ENCODE measurements at places on chromosomes 1 and 21. TPM values are rescaled to one million over a fixed set of nuclear protein-coding genes. Genes with fewer than 3 reads are reported as not detected.
A peak's percentile ranks its signal among the peaks of the same experiment; 100 is the strongest.

TMEM240 gene
- 3.9 TPM for total RNA-seq

GRCh38 chr1:224898937-224899336, 30.5 kb upstream of the DNAH14 start:
- no peaks in the 10 kb centered on the region for H3K27me3 ChIP-seq
- H3K36me3 ChIP-seq, result no peaks in the 10 kb centered on the region
- no peak for DNase-seq
- no peak overlapping the region for H3K4me3 ChIP-seq
- H3K4me1 ChIP-seq, result no peaks in the 10 kb centered on the region

DNA sequence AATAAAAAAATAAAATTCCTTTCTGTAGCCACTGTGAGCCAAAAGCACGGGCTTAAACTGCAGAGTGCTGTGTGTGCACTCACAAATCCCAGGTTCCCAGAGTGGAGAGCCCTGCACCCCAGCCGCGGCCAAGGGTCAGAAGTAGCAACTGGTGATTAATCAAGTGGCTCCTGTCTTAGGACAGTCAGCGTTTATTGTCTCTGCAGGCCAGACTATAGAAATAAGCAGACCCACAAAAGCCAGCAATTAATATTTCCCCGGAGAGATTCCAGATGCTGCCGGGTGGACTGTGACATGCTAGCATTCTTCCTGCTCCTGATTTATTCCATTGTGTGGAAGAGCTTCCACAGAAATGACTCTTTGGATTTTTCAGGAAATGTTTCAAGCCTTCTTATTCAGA, 412.2 kb downstream of the KIF26B start:
- DNase-seq, result no peak
- H3K4me1 ChIP-seq, result no peaks in the 10 kb centered on the region
- H3K27ac ChIP-seq, result no peak overlapping the region
- H3K36me3 ChIP-seq, result no peaks in the 10 kb centered on the region
- H3K27me3 ChIP-seq, result no peaks in the 10 kb centered on the region
- H3K4me3 ChIP-seq, result no peak overlapping the region

RAP1A gene
- total RNA-seq, result 52.5 TPM

GRCh38 chr1:7888248-7889081, 35.6 kb upstream of the UTS2 start:
- no peaks in the 10 kb centered on the region for H3K27me3 ChIP-seq
- no peaks in the 10 kb centered on the region for H3K36me3 ChIP-seq
- DNase-seq, result peak; percentile 34
- no peak overlapping the region for H3K4me3 ChIP-seq
- H3K4me1 ChIP-seq, result no peaks in the 10 kb centered on the region

DNA sequence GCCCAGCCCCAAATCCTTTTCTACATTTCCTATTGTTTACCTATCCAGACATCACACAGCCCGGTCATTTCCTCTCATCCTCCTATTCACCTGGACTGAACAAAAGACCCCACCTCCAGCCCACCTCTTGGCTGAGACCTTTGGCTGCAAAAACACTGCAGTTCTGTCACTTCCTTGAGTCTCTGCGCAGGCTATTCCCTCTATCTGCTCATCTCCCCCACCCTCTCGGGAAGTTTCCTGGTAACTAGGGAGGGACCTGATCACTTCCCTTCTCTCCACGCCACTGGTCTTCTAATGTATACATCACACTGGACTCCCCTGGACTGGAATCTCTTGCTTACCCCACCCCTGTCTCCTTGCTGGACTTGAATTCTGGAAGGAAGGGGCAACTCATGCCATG, 5.3 kb downstream of the HTR1D start:
- no peak for DNase-seq
- no peak overlapping the region for H3K4me3 ChIP-seq
- H3K36me3 ChIP-seq, result no peaks in the 10 kb centered on the region

GRCh38 chr1:53129891-53130597, 12.4 kb downstream of the SLC1A7 start:
- no peaks in the 10 kb centered on the region for H3K27me3 ChIP-seq
- H3K27ac ChIP-seq, result no peak overlapping the region
- no peak overlapping the region for H3K4me3 ChIP-seq
- peaks cover 12% of the 10 kb centered on the region for H3K4me1 ChIP-seq
- no peaks in the 10 kb centered on the region for H3K36me3 ChIP-seq
- no peak for DNase-seq

PCSK9 gene
- total RNA-seq, result 0.25 TPM

RALGPS2 gene
- 20.4 TPM for total RNA-seq

DNA sequence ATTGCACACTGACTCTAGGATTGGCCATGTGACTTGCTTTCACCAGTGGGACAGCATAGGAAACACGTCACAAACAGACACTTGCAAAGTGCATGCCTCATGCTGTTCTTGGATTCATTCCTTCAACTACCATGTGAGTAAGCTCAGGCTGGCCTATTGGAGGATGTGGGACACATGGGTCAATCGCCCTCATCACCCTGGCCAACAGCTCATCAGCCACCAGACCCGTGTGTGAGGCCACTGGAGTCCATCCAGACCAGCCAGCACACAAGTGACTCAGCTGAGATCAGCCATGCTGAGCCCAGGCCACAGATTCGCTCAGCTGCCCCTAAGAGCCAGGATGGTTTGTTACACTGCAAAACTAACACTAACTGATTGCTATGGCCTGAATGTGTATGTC, 216.1 kb upstream of the GRIK3 start:
- H3K27ac ChIP-seq, result no peak overlapping the region
- H3K4me1 ChIP-seq, result no peaks in the 10 kb centered on the region
- H3K4me3 ChIP-seq, result no peak overlapping the region
- no peak for DNase-seq

- H3K4me1 ChIP-seq, result no peaks in the 10 kb centered on the region
- DNase-seq, result no peak
- no peaks in the 10 kb centered on the region for H3K36me3 ChIP-seq
- H3K27me3 ChIP-seq, result no peaks in the 10 kb centered on the region
- H3K4me3 ChIP-seq, result no peak overlapping the region
These were observed 296.3 kb downstream of the PRDM2 start for GRCh38 chr1:13996334-13996733.

DNA sequence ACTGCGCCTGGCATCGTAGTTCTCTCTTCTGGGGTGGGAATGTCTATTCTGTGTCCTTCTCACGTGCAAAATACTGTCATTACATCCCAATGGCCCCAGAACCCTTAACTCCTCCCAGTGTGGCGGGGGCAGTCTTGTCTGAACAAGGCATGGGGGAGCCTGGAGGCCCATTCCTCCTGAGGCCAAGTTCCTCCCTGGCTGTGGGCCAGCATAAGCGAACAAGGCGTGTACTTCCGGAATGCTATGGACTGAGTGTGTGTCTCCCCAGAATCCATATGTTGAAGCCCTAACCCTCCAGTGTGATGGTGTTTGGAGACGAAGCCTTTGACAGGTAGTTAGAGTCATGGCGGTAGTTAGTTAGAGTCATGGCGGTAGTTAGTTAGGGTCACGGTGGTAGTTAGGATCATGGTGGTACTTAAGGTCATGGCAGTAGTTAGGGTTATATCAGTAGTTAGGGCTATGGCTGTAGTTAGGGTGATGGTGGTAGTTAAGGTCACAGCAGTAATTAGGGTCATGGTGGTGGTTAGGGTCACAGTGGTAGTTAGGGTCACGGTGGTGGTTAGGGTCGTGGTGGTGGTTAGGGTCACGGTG, 71.0 kb downstream of the PRKCZ start:
- H3K36me3 ChIP-seq, result no peaks in the 10 kb centered on the region
- no peaks in the 10 kb centered on the region for H3K4me1 ChIP-seq
- DNase-seq, result no peak
- H3K27ac ChIP-seq, result no peak overlapping the region

- H3K4me3 ChIP-seq, result no peak overlapping the region
- peak overlapping the region; percentile 87 for H3K27ac ChIP-seq
- H3K27me3 ChIP-seq, result no peaks in the 10 kb centered on the region
- H3K36me3 ChIP-seq, result no peaks in the 10 kb centered on the region
These were observed 31.8 kb downstream of the SPSB1 start for GRCh38 chr1:9324246-9325096.

DNA sequence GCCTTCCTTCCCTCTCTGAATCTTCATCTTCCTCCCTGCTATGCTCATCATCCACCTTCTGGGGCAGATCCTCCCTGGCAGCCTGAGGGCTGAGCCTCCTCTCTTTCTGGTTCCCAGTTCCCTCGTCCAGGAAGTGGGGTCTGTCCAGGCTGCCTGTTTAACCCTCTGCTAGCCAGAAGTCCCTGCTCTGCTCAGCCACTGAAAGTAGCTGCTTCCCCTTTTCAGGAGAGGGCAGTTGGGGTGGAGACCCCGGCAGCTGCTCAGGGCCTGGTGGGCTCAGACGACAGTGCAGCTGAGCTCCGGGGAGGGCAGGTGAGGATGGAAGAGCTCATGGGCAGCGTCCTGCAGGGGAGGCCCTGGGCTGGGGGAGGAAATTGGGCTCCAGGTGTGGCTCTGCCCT, 43.1 kb upstream of the ETV3 start:
- H3K4me1 ChIP-seq, result no peaks in the 10 kb centered on the region
- H3K27ac ChIP-seq, result no peak overlapping the region
- DNase-seq, result no peak
- no peaks in the 10 kb centered on the region for H3K36me3 ChIP-seq
- H3K27me3 ChIP-seq, result no peaks in the 10 kb centered on the region

- H3K4me1 ChIP-seq, result no peaks in the 10 kb centered on the region
- H3K27me3 ChIP-seq, result no peaks in the 10 kb centered on the region
- no peak for DNase-seq
- no peak overlapping the region for H3K27ac ChIP-seq
- H3K36me3 ChIP-seq, result no peaks in the 10 kb centered on the region
- no peak overlapping the region for H3K4me3 ChIP-seq
These were observed 569.0 kb upstream of the B3GALT2 start for GRCh38 chr1:193755441-193755840.

DNA sequence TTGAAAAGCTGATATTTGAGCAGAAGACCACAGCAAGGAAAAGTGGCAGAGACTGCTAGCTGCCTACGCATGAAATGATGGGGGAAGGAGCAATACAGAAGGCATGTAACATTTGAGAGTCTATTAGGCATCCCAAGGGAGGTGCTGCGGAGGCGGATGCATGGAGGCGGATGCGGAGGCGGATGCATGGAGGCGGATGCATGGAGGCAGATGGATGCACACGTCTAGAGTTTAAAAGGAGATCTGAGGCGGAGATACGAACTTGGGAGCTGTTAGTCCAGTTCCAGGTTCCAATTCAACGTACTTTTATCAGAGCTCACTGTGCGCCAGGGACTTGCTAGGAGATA, 744 bp upstream of the DDX20 start:
- no peaks in the 10 kb centered on the region for H3K27me3 ChIP-seq
- H3K27ac ChIP-seq, result peak overlapping the region; percentile 94
- H3K4me3 ChIP-seq, result peak overlapping the region; percentile 96
- peaks cover 25% of the 10 kb centered on the region for H3K4me1 ChIP-seq

DNA sequence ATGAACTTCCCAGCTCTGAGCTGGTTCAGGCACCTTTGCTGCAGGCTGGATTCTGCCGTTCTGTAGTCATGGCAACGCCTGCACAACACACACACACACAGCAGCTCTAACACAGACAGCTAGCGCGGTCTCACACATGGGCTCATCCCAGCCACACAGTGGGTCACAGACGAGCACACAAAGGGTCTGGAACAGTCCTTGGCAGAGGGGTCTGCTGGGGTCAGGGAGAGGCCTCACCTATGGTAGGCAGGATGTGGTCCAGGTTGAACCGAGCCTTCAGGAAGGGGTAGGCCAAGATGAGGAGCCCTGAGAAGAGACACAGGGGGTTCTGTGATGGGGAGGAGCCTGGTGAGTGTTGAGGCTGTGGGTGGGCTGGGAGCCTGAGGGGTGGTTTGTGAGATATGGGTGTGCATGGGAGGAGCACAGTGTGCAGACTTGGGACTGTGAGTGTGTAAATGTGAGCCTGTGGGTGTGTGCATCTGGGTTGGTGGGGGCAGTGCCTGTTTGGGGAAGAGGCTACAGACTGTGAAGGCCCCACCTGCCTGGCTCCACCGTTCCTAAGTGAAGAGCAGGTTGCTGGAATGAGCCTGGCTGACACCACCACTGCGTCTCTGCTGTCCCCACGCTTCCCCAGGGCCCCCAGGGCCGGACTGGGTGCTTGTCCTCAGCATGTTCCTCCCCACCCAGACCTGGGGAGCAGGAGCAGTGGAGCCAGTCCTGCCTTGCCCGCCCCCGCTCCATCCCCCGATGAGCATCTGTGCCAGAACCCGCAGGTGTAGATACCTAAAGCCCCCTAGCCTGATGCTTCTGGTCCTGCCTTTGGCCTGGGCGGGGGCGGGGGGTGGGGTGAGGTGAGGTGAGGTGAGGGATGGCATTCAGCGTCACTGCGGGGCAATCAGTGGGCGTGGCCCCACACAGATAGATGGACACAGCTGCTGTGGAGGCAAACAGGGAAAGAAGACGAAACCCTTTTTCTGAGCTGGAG, 1.5 kb downstream of the KNCN start:
- no peaks in the 10 kb centered on the region for H3K36me3 ChIP-seq
- no peak for DNase-seq
- no peak overlapping the region for H3K27ac ChIP-seq
- no peaks in the 10 kb centered on the region for H3K27me3 ChIP-seq
- no peaks in the 10 kb centered on the region for H3K4me1 ChIP-seq

AMY1A gene
- not detected for total RNA-seq

GRCh38 chr1:1202831-1203560, 3.4 kb downstream of the TNFRSF18 start:
- H3K4me1 ChIP-seq, result peaks cover 39% of the 10 kb centered on the region
- H3K4me3 ChIP-seq, result no peak overlapping the region
- no peak for DNase-seq
- H3K27me3 ChIP-seq, result no peaks in the 10 kb centered on the region
- no peak overlapping the region for H3K27ac ChIP-seq

PAQR6 gene
- total RNA-seq, result 2.0 TPM

Data from vagina (tissue), 2 donors.